SK-N-SH (cell line): ENCODE measurements at places on chromosomes 3 and 15. TPM values are rescaled to one million over a fixed set of nuclear protein-coding genes. Genes with fewer than 3 reads are reported as not detected.

GRCh38 chr3:10149226-10149625, 7.6 kb downstream of the VHL start:
- no peak for DNase-seq

- no peak for DNase-seq
These were observed 190.4 kb downstream of the GHSR start for GRCh38 chr3:172257648-172258400.

SCAANT1 gene
- not detected in 2 replicates for polyA plus RNA-seq

- no peak for DNase-seq
These were observed 47.2 kb downstream of the SLITRK3 start for GRCh38 chr3:165148876-165149441.

DNA sequence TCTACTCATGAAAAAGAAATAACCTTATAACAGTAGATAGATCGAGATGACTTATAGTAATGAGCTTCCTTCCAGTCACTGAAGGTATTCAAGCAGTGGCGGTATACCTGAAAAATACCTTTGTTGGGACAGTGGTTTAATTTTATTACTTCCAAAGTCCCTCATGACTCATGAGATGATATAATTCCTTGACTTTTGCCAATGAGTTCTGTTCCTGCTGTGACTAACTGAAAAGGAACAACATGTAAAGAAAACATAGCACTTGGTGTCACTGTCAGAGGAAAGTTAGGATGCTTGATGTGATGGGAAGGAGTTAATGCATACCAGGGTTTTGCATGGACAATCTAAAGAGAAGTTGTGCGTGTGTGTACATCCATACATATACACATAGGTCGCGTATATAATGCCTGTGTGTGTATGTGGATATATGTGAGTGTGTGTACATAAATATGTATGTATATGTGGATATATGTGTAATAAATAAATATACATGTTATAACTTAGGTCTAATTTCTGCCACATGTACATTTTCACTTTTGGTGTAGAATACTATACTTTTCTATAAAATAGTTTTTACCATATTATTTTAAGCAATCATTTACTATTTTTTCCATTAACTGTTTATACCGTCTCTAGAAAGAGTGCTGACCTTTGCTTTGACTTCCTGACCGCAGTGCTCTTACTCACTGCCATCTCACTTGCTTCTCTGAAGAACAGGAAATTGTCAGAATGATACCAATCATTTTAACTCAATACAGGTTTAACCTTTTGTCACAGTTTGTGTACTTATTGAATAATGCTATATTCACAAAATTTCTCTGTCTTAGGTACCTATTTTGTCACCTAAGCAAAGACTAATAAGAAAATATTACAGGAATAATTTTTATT, 12.6 kb upstream of the PAK2 start:
- DNase-seq: no peak

ATP2B2 gene
- polyA plus RNA-seq: 0.05 and 0.15 TPM in 2 replicates
